A549 treated with CpdA at 1 μM for 4 hours (cell line): ENCODE measurements at places on chromosomes 2 and 18. TPM values are rescaled to one million over a fixed set of nuclear protein-coding genes. Genes with fewer than 3 reads are reported as not detected.

The NDUFV2 gene
- 117 to 126 TPM (median 124 TPM) in 5 replicates for total RNA-seq

The ZNF236 gene
- 2.2 to 5.5 TPM (median 2.9 TPM) in 5 replicates for total RNA-seq

The SKA1 gene
- 11.9 to 17.1 TPM (median 12.4 TPM) in 5 replicates for total RNA-seq

The NOTO gene
- total RNA-seq, result 0.03 to 0.05 TPM in 2 of 5 replicates, not detected in the others

The NPHP1 gene
- total RNA-seq, result 8.0 to 10.3 TPM (median 8.9 TPM) in 5 replicates

The NR4A2 gene
- 2.3 to 4.5 TPM (median 3.8 TPM) in 5 replicates for total RNA-seq

The SIX3 gene
- 0.24 to 0.66 TPM (median 0.47 TPM) in 5 replicates for total RNA-seq

The GCC2 gene
- 10.9 to 16.1 TPM (median 13.7 TPM) in 5 replicates for total RNA-seq

The GAREM2 gene
- 7.5 to 9.7 TPM (median 7.6 TPM) in 5 replicates for total RNA-seq

The LIPG gene
- 0.03 to 0.27 TPM (median 0.15 TPM) in 5 replicates for total RNA-seq

The HEATR5B gene
- 6.2 to 8.0 TPM (median 7.0 TPM) in 5 replicates for total RNA-seq

The GRP gene
- not detected in 5 replicates for total RNA-seq

The PGAP1 gene
- 2.0 to 3.1 TPM (median 2.3 TPM) in 5 replicates for total RNA-seq

The ADD2 gene
- total RNA-seq, result 17.7 to 27.3 TPM (median 22.9 TPM) in 5 replicates

The MSTN gene
- total RNA-seq, result not detected in 5 replicates

The MEP1B gene
- 0.07 to 0.27 TPM in 2 of 5 replicates, not detected in the others for total RNA-seq

The G6PC2 gene
- total RNA-seq, result not detected in 5 replicates

The ACVR1C gene
- total RNA-seq, result 0.01 to 0.05 TPM (median 0.02 TPM) in 4 of 5 replicates, not detected in the other

The KLHL41 gene
- total RNA-seq, result 0.15 to 0.76 TPM (median 0.45 TPM) in 4 of 5 replicates, not detected in the other

The TUBA4B gene
- 0.23 to 0.57 TPM (median 0.27 TPM) in 5 replicates for total RNA-seq

The STEAP3 gene
- total RNA-seq, result 37.8 to 47.6 TPM (median 40.8 TPM) in 5 replicates

The DCC gene
- total RNA-seq, result not detected in 5 replicates

The CIAO1 gene
- 79.3 to 95.8 TPM (median 91.0 TPM) in 5 replicates for total RNA-seq

The BMP10 gene
- not detected in 5 replicates for total RNA-seq
